ENCODE measurements at places on chromosomes 12 and 14. TPM values are rescaled to one million over a fixed set of nuclear protein-coding genes. Genes with fewer than 3 reads are reported as not detected.

Gene CD69
- 0.24 TPM for total RNA-seq

Gene LIN7A
- 17.3 TPM for total RNA-seq

Gene PGF
- total RNA-seq = 9.4 TPM

Gene RNU6-8
- not detected for total RNA-seq

DNA sequence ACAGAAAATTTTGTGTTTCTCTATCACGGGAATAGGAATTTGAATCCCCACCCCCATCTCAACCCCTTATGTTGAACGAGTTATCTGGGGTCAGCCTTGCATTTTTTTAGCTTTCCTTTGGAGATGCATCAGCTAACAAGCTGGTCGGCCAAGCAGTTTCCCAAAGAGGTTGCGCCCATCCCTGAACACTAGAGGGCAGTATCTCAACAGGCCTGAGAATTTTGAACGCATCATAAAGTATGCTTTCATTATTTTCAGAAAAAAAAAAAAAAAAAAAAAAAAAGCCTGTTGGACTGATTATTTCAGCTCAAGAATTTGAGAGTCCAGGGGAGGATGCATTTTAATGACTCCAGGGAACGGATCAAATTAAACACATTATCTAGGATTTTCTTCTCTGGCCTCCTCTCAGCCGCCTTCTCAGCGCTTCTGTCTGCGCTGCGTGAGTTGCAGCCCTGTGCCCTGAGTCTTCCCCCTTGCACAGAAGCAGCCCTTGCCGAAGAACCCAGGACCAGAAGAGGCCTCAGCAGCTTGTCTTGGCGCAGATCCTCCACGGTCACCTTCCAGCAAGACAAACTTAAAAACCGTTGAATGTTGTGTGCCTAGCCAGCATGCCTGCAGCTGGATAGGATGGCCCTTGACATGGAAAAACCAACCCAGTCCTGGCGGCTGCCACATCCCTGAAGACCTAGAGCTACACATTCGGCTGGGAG is 76.6 kb upstream of the GZMB start:
- DNase-seq = no peak

GRCh38 chr12:120090626-120091295 is 25.8 kb downstream of the RAB35 start:
- no peak for DNase-seq

GRCh38 chr12:59911516-59911915 is 315.7 kb downstream of the SLC16A7 start:
- DNase-seq = no peak

DNA sequence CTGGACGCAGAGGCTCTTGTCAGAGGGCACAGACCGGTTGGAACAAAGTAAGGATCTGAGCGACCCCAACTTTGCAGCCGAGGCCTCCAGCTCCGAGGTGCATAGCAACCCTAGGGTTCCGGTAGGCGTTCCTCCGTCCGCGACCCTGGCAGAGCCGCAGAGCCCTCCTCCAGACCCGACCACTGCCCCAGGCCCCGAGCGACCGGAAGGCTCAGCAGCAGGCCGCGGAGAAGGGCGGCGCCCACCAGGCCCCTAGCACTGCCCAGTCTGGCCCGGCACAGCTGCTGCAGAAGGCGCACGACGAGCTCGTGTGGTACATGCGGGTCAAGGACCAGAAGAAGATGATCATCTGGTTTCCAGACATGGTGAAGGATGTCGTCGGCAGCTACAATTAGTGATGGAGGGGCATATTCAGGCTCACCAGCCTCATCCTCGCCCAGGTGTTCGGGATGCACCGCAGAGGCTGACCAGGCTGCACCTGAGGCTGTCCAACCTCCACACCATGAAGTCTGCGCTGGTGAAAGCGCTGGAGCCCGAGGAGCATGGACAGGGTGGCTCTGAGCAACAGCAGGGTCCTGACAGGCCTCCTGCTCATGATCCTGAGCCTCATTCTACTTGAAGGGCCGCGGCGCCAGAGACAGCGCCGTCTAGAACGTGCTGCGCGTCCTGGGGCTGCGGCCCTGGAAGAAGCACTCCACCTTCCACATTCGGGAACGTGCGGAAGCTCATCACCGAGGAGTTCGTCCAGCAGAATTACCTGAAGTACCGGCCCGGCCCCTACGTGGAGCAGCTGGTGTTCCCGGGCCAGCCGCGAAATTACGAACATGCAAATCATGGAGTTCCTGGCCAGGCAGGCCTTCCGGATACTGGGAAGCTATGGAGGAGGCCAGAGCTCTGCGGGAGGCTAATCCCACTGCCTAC is 24.5 kb downstream of the CAPS2 start:
- DNase-seq = no peak

GRCh38 chr12:89327486-89328094 is 24.7 kb downstream of the DUSP6 start:
- no peak for DNase-seq

GRCh38 chr12:121803861-121804416 is at the start of gene SETD1B:
Gene SETD1B (plus strand): TSS chr12:121804009. CDS start chr12:121804738, 729 bp downstream.
- DNase-seq = no peak

GRCh38 chr12:50825372-50825838 is 17.3 kb upstream of the TMPRSS12 start:
- DNase-seq = no peak

- DNase-seq = no peak
Measured at GRCh38 chr12:131808744-131809371, 19.3 kb upstream of the MMP17 start.

DNA sequence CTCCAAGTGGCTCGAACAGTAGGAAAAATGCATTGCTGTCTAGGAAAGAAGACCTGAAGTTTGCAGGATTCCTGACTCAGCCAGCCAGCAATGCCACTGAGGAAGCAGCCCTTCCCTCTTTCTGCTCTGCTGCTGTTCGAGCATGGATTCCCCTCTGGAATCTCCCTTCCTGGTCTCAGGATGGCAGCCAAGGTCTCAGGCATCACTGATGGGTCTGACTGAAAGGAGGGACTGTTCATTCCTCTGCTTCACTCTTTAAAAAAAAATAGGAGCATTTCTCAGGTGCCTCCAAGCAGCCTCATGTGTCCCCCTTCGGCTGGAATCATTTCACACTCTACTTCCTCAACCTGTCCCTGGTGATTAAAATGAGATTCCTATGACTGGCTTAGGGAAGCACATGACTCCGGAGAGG is 62.4 kb downstream of the SLC15A4 start:
- DNase-seq = no peak

DNA sequence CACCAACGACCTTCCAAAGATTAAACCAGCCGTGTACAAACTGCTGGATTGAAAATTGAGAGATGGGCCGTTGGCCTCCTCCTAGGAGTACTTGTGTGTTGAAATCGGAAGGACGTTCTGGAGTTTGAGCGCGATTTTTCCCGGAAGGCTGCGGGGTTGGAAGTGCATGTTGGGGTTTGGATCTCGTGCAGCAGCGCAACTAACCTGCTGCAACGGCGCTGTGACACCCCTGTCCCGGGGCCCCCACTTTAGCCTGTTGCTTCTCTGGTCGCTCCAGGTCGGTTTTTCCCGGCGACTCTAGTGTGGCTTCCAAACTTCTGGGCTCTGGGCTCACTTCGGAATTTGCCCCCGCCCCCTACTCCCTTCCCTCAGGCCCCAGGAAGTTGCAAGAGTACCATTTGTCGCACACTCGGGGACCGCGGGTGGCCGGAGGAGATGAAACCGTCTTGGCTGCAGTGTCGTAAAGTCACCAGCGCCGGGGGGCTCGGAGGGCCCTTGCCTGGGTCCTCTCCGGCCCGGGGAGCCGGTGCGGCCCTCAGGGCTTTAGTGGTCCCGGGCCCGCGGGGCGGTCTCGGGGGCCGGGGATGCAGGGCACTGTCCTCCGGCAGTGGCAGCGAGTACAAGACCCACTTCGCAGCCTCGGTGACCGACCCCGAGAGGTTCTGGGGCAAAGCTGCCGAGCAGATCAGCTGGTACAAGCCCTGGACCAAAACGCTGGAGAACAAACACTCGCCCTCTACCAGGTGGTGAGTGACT is at the start of gene ACSS3:
Gene ACSS3 (plus strand): TSS at position 394 of the 756 bp plus-strand sequence. CDS start 42 bp downstream, at position 436.
- peak; percentile 84 for DNase-seq

- DNase-seq = no peak
Measured at GRCh38 chr14:105329411-105330150, 15.0 kb downstream of the PACS2 start.

DNA sequence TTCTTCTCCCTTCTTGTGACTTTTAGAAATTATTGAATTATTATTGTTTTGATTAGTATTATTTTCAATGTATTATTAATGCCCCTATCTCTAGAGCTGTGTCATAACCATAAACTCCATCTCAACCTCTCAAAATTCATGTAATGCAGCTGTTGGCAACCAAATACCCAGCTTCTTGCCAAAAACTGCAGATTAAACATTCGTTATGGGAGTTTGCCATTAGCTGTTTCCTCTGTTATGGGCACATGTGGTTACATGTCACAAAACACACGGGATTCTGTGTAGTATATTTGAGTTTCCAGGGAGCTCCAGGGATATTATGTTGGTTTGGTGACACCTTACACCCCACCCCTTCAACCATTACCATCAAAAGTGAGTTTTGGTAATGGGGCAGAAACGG is 2.8 kb upstream of the ALX1 start:
- no peak for DNase-seq

DNA sequence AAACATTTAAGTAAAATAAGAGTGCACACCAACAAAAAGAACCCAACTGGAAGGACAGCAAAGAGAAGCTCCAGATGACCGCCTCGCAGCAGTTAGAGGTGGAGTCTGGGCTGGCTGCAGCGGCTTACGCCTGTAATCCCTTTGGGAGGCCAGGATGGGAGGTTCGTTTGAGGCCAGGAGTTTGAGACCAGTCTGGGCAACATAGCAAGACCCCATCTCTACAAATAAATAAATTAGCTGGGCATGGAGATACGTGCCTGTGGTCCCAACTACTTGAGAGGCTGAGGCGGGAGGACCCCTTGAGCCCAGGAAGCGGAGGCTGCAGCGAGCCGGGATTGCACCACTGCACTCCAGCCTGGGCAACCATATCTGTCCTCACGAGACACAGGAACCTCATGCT is 15.2 kb downstream of the LRCOL1 start:
- no peak for DNase-seq

DNA sequence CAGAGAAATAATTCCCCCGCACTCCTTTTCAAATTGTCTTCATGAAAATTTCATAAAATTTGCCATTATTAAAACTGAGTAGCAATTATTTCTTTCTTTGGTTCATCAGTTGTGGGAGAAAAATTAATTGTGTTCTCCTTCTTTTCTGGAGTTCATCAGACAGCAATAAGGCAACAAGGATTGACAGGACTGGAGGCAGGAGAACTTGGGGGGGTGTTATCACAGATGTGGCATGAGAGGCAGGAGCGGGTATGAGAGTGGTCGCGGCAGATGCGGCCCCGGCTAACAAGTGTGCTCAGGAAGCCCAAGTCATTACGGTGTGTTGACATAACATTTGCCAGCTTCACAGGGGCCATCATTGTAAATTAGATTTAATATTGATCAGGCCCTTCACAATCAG is 306.6 kb upstream of the TMPO start:
- no peak for DNase-seq

DNA sequence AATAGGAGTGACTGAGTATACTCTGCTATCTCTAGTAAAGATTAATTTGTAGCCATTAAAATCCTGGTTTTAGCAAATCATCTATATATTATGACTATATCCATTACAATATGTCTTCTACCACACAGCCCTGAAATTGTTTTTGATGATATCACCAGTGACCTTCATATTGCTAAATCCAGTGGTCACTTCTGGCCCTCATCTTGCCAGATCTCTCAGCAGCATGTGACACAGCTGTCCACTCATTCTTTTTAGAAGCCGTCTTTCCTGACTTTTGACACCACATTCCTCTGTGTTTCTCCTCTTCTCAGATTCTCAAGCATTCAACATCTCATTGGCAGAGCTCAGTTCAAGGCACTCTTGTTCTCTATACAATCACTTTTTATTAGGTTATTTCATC is 54.9 kb downstream of the CPNE8 start:
- no peak for DNase-seq

DNA sequence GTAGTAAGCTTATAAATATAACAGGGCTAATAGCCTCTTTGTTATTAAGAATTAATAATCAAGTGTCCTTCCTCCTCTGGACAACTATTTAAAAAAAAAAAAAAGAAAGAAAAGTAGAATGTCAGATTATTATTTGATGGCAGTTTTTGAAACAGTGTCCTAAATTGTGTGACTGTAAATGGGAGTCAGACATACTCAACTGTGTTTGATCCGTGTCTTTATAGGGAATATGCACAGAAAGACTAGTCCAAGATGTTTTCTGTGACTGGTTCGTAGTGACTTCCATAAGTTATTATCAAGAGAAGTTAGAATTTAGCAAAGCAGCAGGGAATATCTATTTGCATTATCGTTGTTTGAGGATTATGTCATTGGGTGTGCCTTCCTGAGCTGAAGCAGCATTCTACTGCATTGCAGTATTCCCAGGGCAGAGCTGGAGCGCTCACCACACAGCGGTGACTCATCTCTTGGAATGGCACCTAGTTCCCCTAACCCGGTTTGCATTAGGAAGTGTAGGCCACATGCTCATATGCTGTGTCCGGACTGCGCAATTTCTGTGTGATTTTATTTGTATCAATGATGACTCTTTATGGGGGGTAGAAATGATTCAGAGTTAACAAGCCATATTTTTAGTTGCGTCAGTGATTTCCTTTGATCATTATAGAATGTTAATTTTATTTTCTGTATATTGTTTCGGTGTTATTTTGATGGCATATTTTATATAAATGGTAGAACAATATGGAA is 7.9 kb downstream of the DYNC1H1 start:
- peak; percentile 89 for DNase-seq
